Gastroesophageal sphincter (tissue), 4 donors: ENCODE measurements at places on chromosomes 4 and X.

- ATAC-seq: no peak
Measured at GRCh38 chr4:77358315-77358928, 201.4 kb downstream of the CCNG2 start.

DNA sequence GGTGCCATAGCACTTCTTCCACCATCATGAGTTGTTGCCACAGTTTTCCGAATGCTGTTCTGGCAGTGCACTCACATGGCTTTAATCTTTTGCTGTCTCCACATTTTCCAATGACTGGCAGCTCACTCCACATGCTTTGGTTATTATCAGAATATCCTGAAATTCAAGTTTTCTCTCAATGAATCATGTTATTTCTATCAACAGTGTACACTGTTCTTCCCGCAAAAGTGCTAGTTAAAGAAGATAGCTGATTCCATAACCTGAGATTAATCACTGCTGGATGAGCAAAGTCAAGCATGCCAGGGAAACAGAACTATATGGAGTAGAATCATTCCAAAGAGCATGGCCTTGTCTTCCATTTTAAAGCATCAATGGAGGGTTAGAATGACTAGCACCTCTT lies 14.6 kb upstream of the IL13RA2 start:
- ATAC-seq: no peak

DNA sequence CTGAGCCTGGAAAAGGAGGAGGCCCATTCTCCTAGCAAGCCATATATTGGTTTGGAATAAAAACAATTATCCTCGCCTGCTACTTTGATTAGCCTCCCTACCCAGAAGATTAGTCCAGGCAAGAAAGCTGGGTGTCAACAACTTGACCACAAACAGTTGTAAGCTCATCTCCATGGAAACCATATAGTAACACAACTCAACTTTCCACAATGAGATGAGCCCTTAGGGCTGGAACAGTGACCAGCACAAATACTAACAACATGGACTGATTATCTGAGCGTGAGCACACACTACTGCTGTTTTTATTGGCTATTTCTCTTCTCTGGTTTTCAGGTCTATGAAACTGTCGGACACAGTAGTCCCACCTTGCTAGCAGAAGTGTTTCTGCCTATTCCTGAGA lies 80.8 kb downstream of the CC2D2A start:
- no peak for ATAC-seq

DNA sequence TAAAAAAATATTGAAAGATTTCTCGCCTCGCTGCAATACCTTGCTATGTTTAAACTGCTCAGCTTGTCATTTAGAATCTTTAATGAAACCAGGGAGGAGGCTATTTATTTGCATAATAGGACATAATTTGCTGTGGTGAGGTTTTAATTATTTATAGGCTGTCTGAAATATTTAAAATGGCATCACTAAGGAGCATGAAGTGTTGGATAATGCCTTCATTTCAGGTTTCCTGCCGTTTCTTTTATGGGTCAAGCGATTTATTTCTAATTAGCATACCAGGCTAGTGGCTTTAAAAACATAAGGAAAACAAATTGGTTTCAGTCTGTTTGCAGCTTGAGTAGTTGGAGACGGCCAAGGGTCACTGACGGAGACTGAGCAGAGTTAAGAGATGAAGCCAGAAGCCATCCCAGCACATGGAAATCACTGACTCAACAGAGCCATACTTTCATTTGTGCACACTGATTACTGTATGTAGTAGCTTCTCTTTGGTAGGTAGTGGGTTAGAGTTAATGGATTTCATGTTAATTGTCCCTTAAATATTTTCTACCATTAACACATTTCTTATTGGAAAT lies 1962.4 kb upstream of the TENM3 start:
- ATAC-seq: no peak

DNA sequence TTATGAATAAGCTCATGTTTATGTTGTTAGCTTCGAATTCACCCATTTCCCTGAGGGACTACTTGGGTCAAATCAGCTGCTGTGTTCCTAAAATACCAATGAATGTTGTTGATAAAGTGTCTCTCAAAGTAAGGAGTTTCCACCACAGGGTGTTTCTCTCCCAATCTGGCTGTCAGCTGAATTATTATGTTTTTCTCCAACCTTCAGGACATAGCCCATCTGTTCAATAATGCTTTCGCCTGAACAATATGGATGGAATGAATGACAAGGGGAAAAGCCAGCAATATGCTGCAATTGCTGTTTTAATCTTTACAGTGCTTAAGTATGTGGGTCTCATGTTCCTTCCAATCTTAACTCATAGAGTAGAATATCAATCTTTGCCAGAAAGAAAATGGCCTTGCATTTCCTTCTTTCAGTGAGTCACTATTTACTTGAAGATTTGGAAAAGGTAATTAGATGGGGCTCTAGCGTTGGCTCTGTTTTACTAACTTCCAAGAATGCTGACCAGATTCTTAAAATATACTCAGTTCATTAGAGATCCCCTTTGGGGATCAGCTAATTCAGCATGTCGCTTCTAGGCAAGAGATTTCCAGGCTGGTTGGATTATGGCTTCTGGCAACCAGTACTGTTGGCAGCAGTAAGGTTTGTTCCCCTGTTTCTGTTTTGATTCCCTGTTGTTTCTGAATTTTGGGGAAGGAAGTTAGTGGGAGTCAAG lies 410.5 kb downstream of the PPP3CA start:
- no peak for ATAC-seq

DNA sequence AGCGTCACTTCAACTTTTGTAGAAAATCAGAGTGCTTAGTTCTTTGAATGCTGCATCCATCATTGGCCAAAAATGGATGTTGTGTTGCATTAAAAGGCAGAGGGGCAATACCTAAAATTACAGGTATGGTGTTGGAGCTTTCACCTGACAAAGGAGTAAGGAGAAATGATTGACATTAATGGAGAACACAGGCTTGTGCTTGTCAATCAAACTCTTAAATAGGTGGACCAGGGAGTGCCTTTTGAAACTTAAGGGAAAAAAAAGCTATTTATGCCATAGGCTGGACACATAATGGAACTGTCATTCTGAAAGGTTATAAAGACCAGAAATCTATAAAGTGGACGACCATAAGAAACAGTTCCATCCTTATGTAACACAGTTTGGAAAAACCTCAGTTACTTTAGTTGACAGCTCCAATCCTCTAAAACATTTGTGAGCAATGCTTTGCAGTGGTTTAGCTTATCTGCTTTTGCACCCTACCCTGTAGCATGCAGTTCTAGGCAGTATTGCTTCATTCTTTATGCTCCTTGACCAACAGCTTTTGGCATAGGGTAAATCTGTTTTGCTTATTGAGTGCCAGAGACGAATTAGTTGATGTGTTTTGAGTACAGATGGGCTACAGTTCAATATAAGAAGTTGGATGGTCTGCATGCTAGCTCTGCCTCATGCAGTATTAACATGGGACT lies 2.4 kb downstream of the HADH start:
- ATAC-seq: no peak

GRCh38 chrX:43479850-43480249 lies 176.2 kb upstream of the MAOA start:
- ATAC-seq: no peak

DNA sequence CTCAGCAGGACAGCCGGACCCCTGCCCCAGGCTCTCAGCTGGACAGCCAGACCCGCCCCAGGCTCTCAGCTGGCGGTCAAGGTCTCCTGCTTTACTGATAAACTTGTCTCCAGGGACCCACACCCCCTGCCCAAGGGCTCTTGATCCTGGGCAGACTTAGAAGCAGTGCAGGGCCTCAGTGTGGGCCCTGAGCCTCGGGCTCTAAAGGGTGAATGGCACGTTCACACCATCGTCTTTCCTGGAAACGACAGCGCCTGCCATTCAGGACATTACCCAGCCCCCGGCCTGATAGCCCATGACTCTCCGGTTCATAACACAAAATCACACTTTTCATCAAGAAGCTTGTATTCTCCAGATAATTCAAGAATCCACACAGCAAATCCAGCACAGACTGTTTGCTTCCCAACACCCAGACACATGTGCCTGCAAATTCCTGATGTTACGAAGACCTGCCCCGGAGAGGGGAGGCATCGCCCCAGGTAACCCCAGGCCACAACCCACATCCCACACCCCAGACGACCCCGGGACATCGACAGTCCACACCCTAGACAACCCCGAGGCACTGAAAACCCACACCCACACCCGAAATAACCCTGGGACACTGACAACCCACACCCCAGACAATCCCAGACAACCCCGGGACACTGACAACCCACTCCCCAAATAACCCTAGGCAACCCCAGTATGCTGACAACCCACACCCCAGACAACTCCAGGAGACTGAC lies 136.8 kb downstream of the FAM53A start:
- no peak for ATAC-seq
